ENCODE measurements at places on chromosomes 6 and 20. TPM values are rescaled to one million over a fixed set of nuclear protein-coding genes. Genes with fewer than 3 reads are reported as not detected.

DNA sequence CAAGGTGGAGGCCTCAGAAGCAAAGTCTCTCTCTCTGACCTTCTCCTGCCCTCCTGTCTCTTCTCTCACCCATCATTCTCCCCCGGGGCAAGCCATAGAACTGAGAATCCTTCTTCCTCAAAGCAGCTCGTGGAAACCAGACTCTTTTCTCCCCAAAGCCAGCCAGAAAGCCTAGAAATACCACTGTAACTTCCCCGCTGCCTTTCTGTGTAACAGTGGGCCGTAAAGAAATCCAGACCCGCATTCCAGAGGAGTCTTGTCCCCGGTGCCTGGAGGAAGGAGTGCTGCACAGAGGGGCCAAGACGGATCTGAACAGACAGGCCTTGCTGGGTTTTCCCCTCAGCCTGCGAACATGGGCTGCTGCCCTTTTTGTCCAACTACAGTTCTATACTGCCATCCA, 977 bp upstream of the SLC22A2 start:
- no peaks in the 10 kb centered on the region for H3K36me3 ChIP-seq
- H3K4me1 ChIP-seq, result no peaks in the 10 kb centered on the region
- no peak overlapping the region for H3K4me3 ChIP-seq
- H3K27me3 ChIP-seq, result no peaks in the 10 kb centered on the region

DNA sequence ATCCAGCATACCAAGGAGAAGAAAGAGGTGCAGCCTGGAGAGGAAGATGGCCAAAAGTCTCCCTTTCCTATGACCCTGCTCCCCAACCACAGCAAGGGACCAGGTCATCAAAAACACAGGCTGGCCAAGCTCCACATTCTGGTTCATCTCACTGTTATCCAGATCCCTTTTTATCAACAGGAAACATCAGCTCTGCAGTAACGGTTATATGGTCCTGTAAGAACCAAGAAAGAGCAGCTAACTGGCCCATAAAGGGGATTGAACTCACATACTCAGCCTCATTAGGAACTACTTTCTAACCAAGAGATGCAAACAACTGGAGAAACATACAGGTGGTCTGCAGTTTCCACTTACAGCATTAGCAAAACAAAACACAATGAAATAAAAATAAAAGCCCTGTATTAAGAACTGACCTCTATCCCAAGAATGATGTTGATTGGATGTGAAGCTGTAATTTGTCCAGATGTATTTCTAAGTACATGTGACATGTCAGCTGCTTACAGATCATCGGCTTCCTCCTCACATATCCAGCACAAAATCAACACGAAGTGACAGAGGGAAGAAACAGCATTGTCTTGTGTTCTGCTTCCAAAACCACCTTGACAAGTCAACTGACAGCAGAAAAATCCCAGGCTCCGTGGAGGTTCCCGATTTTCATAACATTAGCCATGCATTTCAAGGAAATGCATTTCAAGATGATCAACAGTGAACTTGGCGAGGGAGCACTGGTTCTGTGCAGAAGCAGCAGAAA, 557.2 kb upstream of the AGPAT4 start:
- no peaks in the 10 kb centered on the region for H3K27me3 ChIP-seq
- no peak for DNase-seq
- H3K4me1 ChIP-seq, result no peaks in the 10 kb centered on the region
- no peak overlapping the region for H3K4me3 ChIP-seq
- H3K36me3 ChIP-seq, result no peaks in the 10 kb centered on the region

DNA sequence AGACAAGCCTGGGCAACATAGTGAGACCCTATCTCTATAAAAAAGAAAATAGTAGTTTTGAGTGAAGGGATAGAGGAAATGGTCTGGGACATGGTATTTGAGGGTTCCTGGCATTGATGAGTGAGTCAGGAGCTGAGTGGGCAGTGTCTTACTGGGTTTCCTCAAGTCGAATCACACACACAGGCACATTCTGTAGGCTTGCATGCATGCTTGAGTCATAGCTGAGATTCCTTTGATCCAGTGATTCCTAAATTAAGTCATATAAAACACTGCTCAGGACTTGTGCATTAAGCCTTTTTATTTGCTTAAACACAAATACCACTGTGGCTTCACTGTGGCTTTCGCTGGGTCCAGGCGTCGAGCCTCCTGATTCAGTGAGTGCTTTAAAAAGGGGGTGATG, 71.8 kb upstream of the TMEM181 start:
- peaks cover 2% of the 10 kb centered on the region for H3K36me3 ChIP-seq
- no peaks in the 10 kb centered on the region for H3K27me3 ChIP-seq

DNA sequence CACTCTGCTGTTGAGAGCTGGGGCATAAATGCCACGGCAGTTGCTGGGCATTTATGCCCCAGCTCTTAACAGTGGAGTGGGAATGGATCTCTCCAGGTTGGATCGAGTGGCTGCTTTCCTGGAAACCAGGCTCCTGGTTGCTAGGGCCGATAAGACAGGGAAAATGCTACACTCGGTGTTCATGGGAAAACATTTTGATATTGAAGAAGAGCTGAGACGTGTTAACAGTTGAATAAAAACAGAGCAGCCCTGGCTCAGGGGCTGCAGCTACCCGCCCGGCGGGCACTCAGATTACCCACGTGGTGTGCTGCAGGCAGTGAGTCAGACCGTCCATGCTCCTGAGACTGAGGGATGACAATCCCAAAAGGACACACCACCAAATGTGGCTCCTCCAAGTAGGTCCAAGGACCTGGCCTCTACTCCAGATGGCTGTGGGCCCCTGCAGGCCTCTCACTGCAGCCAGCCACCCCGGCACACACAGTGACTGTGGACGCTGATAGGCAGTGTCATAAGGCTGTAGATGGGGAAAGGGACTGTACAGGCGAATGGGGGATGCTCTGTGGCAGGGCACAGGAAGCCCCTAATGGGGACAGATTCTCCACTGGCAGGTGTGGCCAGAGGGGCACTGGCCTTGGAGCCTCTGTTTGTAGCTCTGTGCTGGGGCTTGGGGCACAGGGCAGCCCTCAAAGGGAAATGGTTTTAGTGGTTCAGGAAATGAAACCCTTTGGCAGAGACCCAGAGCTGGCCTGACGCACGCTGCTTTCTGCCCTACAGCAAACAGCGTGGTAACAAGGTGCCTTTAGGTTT, 237.8 kb downstream of the LY86 start:
- H3K4me1 ChIP-seq, result no peaks in the 10 kb centered on the region
- DNase-seq, result no peak
- H3K36me3 ChIP-seq, result no peaks in the 10 kb centered on the region
- H3K27me3 ChIP-seq, result peaks cover 6% of the 10 kb centered on the region

GRCh38 chr20:3786126-3786484, 435 bp downstream of the CENPB start:
- H3K27me3 ChIP-seq, result no peaks in the 10 kb centered on the region
- peak overlapping the region; percentile 96 for H3K4me3 ChIP-seq
- peaks cover 16% of the 10 kb centered on the region for H3K4me1 ChIP-seq
- DNase-seq, result peak; percentile 61

- no peak overlapping the region for H3K4me3 ChIP-seq
- peak; percentile 54 for DNase-seq
- H3K4me1 ChIP-seq, result peaks cover 17% of the 10 kb centered on the region
- H3K27me3 ChIP-seq, result no peaks in the 10 kb centered on the region
Observed at GRCh38 chr6:44453146-44453545, 65.6 kb downstream of the CDC5L start.

DNA sequence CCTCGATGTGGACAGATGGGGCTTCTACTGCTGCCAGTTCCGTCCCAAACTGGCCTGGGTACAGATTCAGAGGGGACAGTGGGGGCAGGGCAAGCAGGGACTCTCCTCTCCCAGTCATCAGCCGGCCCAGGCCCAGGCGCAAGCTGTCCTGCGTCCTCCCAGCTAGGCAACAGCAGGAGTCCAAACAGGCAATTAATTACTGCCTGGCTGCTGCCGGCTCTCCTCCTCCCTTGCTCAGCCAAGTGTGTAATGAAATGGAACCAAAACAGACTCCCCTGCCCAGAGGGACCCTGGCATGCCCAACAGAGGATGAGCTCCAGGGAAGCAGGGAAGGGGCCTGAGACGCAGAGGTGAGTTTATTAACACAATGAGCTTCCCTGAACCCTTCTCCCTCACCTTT, 17.8 kb upstream of the SLC32A1 start:
- no peak overlapping the region for H3K4me3 ChIP-seq
- peaks cover 7% of the 10 kb centered on the region for H3K27me3 ChIP-seq
- no peaks in the 10 kb centered on the region for H3K4me1 ChIP-seq
- H3K27ac ChIP-seq, result no peak overlapping the region

DNA sequence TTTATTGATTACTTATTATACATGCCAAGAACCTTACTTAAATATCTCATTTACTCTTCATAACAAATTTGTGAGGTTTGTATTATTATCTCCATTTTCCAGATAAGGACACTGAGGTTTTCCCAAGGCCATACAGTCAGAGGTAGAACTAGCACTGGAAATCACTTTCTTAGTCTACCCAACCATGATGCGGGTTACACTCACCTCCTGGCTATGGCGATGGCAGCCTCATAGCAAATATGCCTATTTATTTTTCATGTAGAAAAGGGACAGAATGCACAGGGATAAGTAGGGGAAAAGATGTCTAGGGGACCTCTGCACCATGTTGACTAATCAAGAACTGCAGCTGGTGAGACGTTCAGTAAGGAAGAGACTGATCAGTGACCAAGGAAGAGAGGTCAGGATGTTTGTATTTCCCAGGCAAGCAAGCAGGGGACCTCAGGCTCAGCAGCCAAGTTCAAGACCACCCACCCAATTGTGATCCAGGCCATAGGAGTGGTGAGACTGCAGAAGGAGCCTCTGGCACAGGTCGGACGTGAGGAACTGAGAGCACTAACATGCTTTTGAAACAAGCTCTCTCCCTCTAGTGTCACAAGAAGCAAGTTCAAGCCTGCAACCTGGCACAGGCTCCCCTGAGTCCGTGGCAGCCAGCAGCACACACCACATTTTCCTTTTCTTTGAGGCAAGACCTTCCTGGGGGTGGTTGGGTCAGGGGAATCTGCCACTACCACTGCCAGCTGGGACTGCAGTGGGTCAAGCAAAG, 97.8 kb downstream of the GMPR start:
- H3K27ac ChIP-seq, result peak overlapping the region; percentile 6
- H3K4me1 ChIP-seq, result peaks cover 25% of the 10 kb centered on the region
- H3K36me3 ChIP-seq, result no peaks in the 10 kb centered on the region

GRCh38 chr6:127918506-127919427, 17.9 kb upstream of the THEMIS start:
- no peaks in the 10 kb centered on the region for H3K4me1 ChIP-seq
- no peak for DNase-seq
- no peak overlapping the region for H3K4me3 ChIP-seq
- no peak overlapping the region for H3K27ac ChIP-seq
- peaks cover 3% of the 10 kb centered on the region for H3K27me3 ChIP-seq

CLDN20 gene
- not detected for total RNA-seq

RIMS1 gene
- 3.3 TPM for total RNA-seq

PIM1 gene
- total RNA-seq, result 7.2 TPM

OVOL2 gene
- total RNA-seq, result not detected

IYD gene
- total RNA-seq, result not detected

NANP gene
- 7.2 TPM for total RNA-seq

SOX12 gene
- 1.1 TPM for total RNA-seq

DLK2 gene
- total RNA-seq, result 0.90 TPM

CST2 gene
- not detected for total RNA-seq
